SHP77 (cell line): ENCODE measurements at places on chromosomes 1 and 21.

- DNase-seq: no peak
These were observed 451.4 kb upstream of the ADGRL2 start for GRCh38 chr1:81349194-81349965.

DNA sequence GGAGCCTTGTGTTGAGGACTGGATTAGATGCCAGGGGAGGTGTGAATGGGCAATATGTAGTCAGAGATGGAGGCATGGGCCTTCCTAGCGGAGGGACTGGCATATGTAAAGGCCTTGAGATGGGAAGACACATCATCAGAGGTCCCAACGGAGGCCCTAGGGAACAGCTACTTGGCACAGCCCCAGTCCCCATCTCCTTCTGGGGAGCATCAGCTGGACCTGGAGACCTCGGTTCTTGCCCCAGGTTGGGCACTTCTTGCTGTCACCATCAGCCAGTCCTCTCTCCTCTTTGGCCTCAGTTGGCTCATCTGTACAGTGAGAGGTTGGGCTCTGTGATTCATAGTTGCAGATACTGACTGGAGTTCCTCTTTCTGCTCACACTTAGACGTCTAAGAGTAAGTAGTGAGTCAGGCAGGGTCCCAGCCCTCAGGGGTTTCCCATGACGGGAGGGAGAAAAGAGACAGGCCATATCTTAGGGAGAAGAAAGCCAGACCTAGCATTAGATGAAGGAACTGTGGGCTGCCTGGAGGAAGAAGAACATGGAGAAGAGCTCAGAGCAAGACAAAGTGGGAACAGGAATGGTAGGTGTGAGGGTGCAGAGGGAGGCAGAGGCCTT is 3.4 kb upstream of the MARCKSL1 start:
- DNase-seq: no peak

DNA sequence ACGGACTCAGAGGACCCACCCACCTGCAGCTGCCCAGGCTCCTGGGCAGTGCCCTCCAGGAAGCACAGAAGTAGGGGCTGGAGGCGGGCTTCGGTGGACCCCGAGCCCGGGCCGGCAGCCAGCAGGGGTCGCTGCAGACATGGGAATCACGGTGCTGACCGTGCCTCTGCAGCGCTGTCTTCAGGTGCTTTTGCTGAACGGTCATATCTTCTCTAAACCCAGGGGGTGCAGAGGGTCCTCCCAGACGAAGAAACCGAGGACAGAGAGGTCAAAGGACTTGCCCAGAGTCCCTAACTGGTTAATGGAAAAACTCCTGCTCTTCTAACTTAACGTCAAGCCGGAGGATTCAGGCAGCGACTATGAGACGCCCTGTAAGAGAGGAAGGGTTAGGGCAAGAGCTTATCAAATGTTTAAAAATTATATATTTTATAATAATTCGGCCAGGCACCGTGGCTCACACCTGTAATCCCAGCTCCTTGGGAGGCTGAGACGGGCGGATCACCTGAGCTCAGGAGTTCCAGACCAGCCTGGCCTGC is 21.5 kb upstream of the LEFTY2 start:
- DNase-seq: no peak

GRCh38 chr1:44347280-44347679 is 7.8 kb downstream of the ERI3 start:
- no peak for DNase-seq

DNA sequence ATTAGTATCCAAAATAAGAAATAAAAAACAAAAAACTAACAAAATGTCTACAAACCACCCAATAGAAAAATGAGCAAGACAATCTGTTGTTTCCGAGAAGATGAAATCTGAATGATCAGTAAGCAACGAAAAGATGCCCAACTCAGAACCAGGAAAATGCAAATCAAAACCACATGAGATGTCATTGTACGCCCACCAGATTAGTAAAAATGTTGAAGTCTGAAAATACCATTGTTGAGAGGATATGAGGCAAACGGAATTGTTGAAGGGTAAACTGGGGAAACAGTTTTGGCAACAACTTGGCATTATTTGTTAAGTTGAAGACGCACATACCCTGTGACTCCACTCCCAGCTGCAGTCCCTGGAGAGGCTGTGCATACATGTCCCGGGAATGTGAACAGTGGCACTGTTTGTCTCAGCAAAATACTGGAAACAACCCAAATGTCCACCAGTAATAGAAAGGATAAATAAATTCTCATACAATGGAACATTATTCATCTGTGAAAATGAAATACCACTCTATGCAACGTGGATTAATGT is 10.6 kb downstream of the ZBTB17 start:
- DNase-seq: no peak
